ENCODE measurements at places on chromosomes 3 and 15.
A peak's percentile ranks its signal among the peaks of the same experiment; 100 is the strongest.

DNA sequence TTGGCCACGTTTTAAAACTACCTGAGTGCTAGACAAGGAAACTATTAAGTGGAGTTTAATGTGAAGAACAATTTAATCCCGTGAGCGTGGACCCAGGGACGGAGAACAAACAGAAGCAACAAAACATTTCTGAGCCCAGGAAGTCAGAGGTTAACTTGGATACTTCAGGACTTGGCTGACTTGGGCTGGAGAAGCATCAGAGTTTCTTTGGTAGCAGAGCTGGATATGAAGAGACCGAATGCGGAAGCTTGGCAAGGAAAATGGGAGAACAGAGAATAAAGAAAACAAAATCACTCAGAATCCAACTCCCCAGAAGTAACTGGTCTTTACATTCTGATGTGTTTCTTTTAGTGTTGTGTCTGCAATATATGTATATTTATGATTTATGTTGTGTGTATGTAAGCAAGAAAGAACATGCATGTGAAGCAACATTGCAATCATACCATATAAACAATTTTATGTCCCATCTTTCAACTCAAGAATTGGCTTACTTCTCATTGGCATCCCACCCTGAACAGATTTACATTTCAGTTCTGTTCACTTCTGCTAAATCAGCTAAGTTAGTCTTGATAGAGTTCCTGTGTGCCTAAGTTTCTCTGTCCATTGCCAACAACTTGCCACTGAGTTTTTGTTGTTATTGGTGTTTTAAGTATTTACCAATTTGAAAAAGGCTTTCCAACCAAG lies 17.2 kb upstream of the PLOD2 start:
- DNase-seq = no peak

DNA sequence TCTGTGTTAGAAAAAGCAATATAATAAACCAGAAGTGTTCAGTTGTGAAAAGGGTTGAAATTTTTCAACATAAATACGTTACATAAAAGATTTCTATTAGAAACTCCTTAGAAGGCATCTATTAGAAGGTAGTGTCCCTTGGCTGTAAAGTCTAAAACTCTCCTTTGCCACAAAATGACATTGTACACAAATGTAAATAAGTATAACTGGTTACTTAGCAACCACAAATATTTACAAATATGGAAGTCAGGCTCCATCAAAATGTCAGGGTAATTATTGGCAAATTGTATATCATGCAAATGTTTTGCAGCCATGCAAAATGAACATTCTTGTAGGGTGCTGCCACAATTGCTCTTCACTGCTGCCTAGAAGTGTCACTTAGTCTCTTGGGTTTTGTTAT lies 419.1 kb upstream of the CDIN1 start:
- no peak for DNase-seq

- no peak for DNase-seq
Observed at GRCh38 chr3:126179825-126180476, 435 bp downstream of the ALDH1L1 start.

DNA sequence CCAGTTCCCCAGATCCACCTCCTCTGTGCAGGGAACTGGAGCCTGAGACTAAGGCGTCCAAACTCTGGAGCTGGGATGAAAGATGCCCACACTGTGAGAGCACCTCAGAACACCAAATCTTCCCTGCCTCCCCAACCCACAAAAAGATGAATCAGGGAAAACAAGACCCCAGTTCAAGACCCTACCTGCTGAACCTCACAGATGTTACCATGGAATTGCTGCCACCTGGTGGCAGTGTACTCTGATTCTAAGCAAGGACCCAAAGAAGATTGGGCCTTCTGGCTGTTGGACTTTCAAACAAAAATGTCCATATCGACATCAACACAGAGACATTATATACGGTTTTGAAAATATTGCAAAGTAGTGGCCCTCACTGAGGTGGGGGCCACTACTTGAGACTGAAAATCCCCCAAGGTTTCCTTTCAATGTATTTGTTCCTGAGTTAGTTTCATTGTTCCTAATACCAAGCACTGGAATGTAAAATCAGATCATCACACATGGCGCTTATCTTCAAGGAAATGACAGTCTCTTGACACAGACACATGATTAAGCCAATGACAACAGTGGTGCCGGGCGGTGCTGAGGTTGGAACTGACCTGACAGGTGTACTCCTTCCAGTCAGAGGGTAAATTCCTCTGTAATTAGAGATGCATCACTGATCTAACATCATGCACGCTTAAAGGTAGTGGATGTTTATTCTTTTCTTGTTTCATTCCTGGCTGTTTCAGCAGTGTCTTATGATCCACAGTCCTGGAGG lies 67.6 kb downstream of the SLC6A11 start:
- DNase-seq = no peak

GRCh38 chr3:128464702-128465101 lies 2.0 kb downstream of the DNAJB8 start:
- no peak for DNase-seq

DNA sequence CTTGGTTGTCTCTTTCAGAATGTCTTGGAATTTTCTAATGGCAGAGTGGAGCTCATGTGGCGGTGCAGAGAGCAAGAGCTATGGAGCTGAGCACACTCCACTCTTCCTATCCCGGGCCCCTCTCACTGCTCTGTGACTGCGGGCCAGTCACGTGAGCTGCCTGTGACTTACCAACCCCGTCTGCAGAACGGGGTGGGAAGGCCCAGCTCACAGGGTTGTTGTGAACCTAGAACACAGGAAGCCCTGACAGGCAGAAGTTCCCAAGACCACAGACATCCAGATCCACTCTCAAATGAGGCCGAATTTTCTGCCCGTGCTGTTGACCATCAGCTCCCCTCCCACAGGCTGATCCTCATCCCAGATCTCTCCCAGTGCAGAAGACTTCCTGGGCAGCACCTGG lies 35.5 kb upstream of the PLXNA1 start:
- DNase-seq = no peak

- peak; percentile 53 for DNase-seq
Observed at GRCh38 chr3:169286214-169286613, 377.3 kb downstream of the MECOM start.

GRCh38 chr15:60781211-60781713 lies 302.3 kb upstream of the ICE2 start:
- no peak for DNase-seq

DNA sequence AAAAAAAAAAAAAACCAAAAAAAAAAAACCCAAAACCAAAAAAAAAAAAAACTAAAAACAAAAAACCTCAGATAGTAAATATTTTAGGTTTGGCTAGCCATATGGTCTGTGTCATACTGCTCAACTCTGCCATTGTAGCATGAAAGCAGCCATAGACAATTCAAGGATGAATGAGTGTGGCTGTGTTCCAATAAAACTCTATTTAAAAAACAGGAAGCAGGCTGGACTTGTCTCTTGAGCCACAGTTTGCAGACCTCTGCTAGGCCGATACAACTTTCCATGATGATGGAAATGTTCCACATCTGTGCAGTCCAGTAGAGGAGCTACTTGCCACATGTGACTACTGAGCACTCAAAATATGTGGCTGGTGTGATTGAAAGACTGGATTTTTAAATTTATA lies 11.1 kb downstream of the EFCAB12 start:
- no peak for DNase-seq

All from NCI-H1092 treated with DMSO at 0.1 percent for 48 hours (cell line).